ENCODE measurements at places on chromosomes 6 and 20. TPM values are rescaled to one million over a fixed set of nuclear protein-coding genes. Genes with fewer than 3 reads are reported as not detected.

Gene BAG2
- total RNA-seq, result 2.4 TPM

DNA sequence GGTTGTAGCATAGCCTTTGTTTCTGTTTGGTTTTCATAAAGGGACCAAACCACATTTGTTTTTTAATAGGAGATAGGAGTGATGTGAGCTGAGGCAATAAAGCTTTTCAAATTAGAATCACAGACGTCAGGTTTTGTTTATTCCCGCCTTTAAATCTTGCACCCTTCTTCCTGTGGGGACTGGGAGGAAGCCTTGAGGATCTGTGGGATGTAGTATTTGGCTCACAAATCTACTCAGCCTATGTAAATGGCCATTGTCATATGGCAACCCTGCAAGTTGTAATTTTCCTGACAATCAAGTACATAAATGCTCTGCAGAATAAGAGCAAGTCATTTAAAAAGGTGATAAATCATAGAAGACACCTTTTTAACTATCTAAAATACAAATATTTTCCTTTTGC is 110.4 kb downstream of the ADGRG6 start:
- no peaks in the 10 kb centered on the region for H3K4me1 ChIP-seq
- no peak overlapping the region for H3K4me3 ChIP-seq
- DNase-seq, result no peak
- H3K27ac ChIP-seq, result no peak overlapping the region

Gene ATP9A
- 6.7 TPM for total RNA-seq

GRCh38 chr20:39298121-39298520 is 336.0 kb downstream of the DHX35 start:
- H3K4me1 ChIP-seq, result no peaks in the 10 kb centered on the region
- no peak overlapping the region for H3K27ac ChIP-seq
- no peaks in the 10 kb centered on the region for H3K27me3 ChIP-seq
- H3K36me3 ChIP-seq, result no peaks in the 10 kb centered on the region
- DNase-seq, result no peak
